ENCODE measurements at places on chromosomes 5 and 9.

DNA sequence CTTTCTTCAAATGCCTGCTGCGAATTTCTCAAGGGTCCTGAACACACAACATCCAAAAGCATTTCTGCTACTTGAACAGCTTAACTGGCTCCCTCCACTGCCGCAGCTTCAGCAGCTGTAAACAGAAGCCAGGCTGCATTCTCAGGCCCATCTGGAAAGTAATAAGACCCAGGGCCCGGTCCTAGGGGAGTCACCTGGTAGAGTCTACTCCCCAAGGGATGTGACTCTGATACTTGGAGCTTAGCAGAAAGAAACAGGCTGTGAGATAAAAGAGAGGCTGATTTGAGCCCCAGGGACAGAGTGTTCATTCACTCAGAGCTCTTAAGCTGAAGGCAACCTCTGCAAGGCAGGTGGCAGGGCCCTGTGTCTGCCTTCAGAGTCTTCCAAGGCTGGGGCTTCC, 356.8 kb downstream of the SPOCK1 start:
- DNase-seq = no peak

DNA sequence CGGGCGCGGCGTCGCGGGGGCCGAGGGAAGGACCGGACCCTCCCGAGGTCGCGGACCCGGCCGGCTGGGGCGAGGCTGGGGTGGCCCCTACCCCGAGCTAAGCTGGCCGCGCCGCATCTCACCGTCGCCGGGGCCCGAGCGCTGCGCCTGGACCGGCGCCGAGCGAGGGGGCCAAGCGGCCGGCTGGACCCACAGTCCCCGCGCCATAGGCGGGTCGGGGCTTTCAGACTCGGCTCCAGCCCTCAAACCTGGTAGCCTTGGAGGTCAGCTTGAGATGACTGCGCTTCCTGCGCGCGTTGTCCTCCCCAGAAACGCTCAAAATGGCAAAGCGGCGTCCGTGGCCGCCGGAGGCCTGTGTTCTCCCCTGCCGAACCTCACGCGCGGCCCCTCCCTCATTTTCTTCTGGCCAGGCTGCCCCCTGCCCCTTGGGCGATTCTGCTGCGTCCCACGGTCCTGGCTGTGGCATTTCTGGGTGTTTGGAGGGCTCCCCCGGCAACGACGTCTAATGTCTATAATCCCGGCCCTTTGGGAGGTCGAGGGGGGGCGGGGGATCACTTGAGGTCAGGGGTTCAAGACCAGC, 8.7 kb upstream of the GRIN1 start:
- no peak for DNase-seq

- DNase-seq = no peak
Measured at GRCh38 chr5:81316571-81316970, 15.2 kb downstream of the ZCCHC9 start.

DNA sequence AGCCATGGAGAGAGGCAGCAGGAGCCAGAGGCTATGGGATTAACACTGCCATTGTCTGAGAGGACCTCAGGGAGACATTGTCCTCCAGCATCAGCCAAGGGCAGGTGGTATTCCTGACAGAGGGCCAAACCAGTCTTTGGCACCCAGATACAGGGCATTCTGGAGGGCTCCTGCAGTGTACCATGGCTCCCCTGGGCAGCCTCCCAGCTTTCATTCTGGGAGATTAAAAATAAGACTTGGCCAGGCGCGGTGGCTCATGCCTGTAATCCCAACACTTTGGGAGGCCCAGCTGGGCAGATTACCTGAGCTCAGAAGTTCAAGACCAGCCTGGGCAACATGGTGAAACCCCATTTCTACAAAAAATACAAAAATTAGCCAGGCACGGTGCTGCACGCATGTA, 4.2 kb downstream of the MTAP start:
- no peak for DNase-seq

DNA sequence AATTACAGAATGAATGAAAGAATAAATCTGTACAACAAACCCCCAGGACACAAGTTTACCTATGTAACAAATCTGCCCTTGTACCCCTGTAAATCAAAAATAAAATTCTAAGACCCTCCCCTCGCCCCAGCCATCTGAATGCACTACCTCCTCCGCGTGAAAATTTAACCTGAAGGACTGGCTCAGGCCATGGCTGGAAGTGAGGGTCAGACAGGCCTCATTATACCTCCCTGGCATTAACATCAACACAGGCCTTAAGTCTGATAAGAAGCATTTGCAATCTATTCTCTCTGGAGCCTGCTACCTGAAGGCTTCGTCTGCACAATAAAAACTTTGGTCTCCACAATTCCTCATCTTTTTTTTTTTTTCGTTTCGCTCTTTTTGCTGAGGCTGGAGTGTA, 48.7 kb upstream of the TTC39B start:
- DNase-seq = no peak
